Astrocyte (in vitro differentiated cells and primary cell): ENCODE measurements at places on chromosomes 4 and X. TPM values are rescaled to one million over a fixed set of nuclear protein-coding genes. Genes with fewer than 3 reads are reported as not detected.

The WDR17 gene
- total RNA-seq, result 1.8 and 2.0 TPM in 2 replicates

The EFNB1 gene
- total RNA-seq, result 23.0 and 23.3 TPM in 2 replicates

The C4orf36 gene
- not detected in 2 replicates for total RNA-seq

The AFM gene
- not detected in 2 replicates for total RNA-seq

The MAGEE2 gene
- not detected in 2 replicates for total RNA-seq

The SPANXA1 gene
- not detected in 2 replicates for total RNA-seq

The IL1RAPL1 gene
- 0.14 and 0.16 TPM in 2 replicates for total RNA-seq

The CYTL1 gene
- 9.2 and 9.6 TPM in 2 replicates for total RNA-seq

The CHRDL1 gene
- 3.3 and 4.8 TPM in 2 replicates for total RNA-seq

The AIFM1 gene
- total RNA-seq, result 38.1 and 39.6 TPM in 2 replicates

The MAGEB1 gene
- total RNA-seq, result not detected in 2 replicates

The LRCH2 gene
- total RNA-seq, result 4.6 and 5.8 TPM in 2 replicates

The FAM9C gene
- total RNA-seq, result 0.16 TPM in 1 of 2 replicates, not detected in the other

The FAT4 gene
- total RNA-seq, result 7.4 and 8.0 TPM in 2 replicates

The TCEAL2 gene
- 1.0 and 1.8 TPM in 2 replicates for total RNA-seq

The IL3RA gene
- not detected in 2 replicates for total RNA-seq

The RHOXF1 gene
- total RNA-seq, result not detected in 2 replicates

The DTHD1 gene
- total RNA-seq, result not detected in 2 replicates

The MSX1 gene
- 0.87 and 0.91 TPM in 2 replicates for total RNA-seq

The ADH5 gene
- total RNA-seq, result 187 and 210 TPM in 2 replicates

The HHIP gene
- total RNA-seq, result 4.0 and 6.3 TPM in 2 replicates

The BLOC1S4 gene
- total RNA-seq, result 20.9 and 21.2 TPM in 2 replicates

The FRMPD3 gene
- 2.3 and 2.8 TPM in 2 replicates for total RNA-seq

The ANKRD50 gene
- total RNA-seq, result 25.0 and 29.4 TPM in 2 replicates

The ADH1A gene
- not detected in 2 replicates for total RNA-seq

The UGT2A2 gene
- not detected in 2 replicates for total RNA-seq

The RNF175 gene
- total RNA-seq, result 1.0 TPM in 2 replicates

The SRPK3 gene
- not detected in 2 replicates for total RNA-seq

The GAGE12F gene
- total RNA-seq, result not detected in 2 replicates

The ITIH6 gene
- total RNA-seq, result not detected in 2 replicates

The TLR8 gene
- total RNA-seq, result not detected in 2 replicates

The BTK gene
- total RNA-seq, result 0.43 and 0.79 TPM in 2 replicates

The POF1B gene
- not detected in 2 replicates for total RNA-seq

The HSD17B13 gene
- 0.09 TPM in 1 of 2 replicates, not detected in the other for total RNA-seq

The TRO gene
- total RNA-seq, result 83.9 and 86.6 TPM in 2 replicates

The PRICKLE3 gene
- total RNA-seq, result 13.9 and 14.2 TPM in 2 replicates

The C4orf51 gene
- not detected in 2 replicates for total RNA-seq

The HPSE gene
- total RNA-seq, result 0.75 and 0.94 TPM in 2 replicates

The S100P gene
- total RNA-seq, result not detected in 2 replicates

The ZFYVE28 gene
- total RNA-seq, result 0.31 and 0.68 TPM in 2 replicates

The ARMCX5 gene
- 8.1 and 9.6 TPM in 2 replicates for total RNA-seq

The SATL1 gene
- total RNA-seq, result 0.09 and 0.19 TPM in 2 replicates

The SPANXC gene
- not detected in 2 replicates for total RNA-seq

The OTUD6A gene
- not detected in 2 replicates for total RNA-seq

The MAGEC1 gene
- not detected in 2 replicates for total RNA-seq

The PNMA5 gene
- total RNA-seq, result not detected in 2 replicates

The PDZD4 gene
- 9.9 and 13.1 TPM in 2 replicates for total RNA-seq

The VSIG4 gene
- not detected in 2 replicates for total RNA-seq

The SYN1 gene
- total RNA-seq, result 1.6 and 2.2 TPM in 2 replicates

The CTAG2 gene
- not detected in 2 replicates for total RNA-seq

The PABPC1L2A gene
- 0.11 and 0.38 TPM in 2 replicates for total RNA-seq

The TMEM156 gene
- 0.59 and 1.1 TPM in 2 replicates for total RNA-seq

The FAM156B gene
- 19.4 and 21.4 TPM in 2 replicates for total RNA-seq

The DCAF12L2 gene
- 0.38 and 0.59 TPM in 2 replicates for total RNA-seq
